ENCODE measurements at places on chromosomes 16 and 17.

DNA sequence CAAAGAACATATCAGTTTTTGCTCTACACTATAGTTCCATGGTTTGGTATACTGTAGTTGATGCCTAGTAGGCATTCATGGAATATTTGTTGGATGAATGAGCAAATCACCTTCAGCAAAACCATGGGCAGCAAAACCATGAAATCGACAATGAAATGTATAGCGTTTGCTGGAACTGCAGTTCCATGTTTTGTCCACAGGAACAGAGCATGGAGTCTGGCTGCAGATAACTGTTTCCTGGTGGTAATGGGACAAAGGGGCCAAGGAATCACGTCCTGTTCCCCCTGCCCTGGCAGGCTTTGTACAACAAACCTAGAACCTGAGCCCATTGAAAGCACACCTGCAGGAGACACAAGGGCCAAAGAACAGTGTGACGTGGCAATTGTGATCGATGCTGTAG lies 101.1 kb downstream of the USP31 start:
- no peak for DNase-seq

- DNase-seq, result no peak
These were observed 14.1 kb upstream of the NKD1 start for GRCh38 chr16:50534091-50534490.

DNA sequence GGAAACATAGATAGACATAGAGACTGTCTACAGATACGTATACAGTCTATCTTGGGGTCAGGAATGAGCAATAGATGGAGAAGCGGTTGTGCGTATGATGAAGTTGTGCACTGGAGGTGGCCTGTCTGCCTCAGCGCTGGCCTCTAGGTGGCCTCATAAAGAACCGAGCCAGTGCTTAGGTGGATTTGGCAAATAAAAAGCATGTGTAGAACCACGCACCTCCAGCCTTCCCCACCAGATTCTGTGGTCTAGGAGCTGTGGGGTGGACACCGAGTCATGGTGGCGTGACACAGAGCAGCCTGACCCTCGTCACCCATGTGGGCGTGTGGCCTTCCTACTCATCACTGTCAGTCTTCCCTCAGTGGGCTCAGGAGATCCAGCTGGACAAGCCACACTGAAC lies 34.0 kb downstream of the PGS1 start:
- peak; percentile 30 for DNase-seq

DNA sequence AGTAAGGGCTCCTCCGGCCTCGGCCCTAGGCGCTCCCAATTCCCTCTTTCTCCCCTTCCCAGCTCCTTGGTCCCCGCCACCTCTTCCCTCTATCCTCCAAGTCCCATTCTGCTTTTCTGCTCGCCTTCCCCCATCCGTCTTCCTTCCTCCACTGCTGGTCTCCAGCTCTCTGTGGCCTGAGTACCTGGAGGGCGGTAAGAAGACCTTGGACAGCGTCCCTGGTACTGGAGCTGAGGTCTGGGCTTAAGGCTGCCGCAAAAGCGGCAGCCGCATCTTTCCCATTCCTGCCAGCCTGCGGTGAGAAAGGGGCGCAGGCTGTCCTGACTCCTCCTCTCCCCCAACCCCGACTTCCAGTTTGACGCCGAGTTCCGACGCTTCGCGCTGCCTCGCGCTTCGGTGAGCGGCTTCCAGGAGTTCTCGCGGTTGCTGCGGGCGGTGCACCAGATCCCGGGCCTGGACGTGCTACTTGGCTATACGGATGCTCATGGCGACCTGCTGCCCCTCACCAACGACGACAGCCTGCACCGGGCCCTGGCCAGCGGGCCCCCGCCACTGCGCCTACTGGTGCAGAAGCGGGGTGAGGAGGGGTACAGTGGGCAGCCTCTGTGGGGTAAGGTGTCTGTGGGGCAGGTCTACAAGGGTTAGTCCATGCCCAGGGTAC lies 471 bp downstream of the PARD6A start:
- peak; percentile 72 for DNase-seq

DNA sequence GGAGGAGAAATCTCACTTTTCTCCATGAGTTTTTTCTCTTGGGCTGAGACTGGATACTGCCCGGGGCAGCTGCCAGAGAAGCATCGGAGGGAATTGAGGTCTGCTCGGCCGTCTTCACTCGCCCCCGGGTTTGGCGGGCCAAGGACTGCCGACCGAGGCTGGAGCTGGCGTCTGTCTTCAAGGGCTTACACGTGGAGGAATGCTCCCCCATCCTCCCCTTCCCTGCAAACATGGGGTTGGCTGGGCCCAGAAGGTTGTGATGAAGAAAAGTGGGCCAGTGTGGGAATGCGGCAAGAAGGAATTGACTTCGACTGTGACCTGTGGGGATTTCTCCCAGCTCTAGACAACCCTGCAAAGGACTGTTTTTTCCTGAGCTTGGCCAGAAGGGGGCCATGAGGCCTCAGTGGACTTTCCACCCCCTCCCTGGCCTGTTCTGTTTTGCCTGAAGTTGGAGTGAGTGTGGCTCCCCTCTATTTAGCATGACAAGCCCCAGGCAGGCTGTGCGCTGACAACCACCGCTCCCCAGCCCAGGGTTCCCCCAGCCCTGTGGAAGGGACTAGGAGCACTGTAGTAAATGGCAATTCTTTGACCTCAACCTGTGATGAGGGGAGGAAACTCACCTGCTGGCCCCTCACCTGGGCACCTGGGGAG lies 19.1 kb downstream of the NGFR start:
- no peak for DNase-seq

DNA sequence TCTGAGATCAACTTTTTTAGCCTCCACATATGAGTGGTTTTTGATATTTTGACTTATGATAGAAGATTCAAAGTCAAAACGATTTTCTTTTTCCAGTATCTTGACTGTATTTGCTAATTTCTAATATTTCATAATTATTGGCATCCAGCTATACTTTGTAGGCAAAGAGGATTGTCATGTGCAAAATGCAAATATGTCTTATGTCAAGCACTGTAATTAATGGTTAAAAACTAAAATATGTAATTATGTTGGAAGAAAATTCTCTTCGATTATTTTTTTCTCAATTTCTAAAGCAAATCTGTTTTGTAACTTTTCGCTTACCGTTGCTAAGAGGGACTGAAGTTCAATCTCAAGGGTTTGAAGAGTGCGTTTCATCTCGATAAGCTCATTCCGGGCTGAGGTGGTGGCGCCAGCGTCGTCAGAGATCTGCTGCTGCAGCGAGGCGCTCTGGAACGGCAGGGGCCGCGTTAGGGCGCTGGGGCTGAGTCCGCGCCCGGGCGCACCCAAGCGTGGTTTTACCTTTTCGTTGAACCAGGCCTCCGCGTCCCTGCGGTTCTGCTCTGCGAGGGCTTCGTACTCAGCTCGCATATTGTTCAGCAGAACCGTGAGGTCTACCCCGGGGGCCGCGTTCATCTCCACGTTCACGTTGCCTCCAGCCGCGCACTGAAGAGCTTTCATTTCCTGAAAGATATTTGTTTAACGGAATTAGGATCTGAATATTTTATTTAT lies 3.0 kb downstream of the KRT27 start:
- DNase-seq, result peak; percentile 51

DNA sequence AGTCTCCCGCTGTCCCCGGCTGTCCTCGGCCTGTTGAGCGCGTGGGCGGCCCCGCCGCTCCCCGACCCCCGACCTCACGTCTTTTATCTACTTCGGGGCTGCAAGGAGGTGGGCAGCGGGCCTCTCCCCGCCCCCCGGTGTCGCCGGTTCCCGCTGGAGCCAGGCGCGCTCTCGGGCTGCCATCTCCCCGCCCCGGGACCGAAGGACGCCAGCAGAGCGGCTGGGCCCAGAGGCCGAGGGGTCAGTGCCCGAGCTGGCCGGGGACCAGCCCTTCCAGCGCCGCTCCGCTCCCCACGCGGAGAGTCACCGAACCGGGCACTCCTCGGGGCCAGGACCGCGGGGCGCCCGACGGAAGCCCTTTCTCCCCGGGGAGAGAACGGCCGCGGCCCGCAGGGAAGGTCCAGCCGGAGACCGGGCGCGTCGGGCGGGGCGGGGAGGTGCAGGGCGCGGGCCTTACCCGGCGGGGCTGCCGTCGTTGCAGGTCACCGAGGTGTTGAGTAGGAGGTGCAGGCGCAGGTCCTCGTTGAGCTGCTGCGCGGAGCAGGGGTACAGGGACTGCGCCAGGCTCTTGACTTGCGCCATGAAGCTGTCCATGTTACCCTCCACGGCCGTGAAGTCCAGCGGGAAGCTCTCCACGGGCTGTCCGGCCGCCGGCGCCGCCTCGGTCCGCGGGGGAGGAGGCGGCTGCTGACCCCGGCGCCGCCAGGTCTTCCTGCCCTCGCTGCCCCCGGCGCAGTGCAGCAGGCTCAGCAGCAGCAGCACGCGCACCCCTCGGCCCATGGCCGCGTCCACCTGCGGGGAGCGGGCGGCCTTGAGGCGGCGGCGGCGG lies 643 bp downstream of the NOTUM start:
- no peak for DNase-seq

GRCh38 chr16:4204521-4204920 lies 37.4 kb downstream of the SRL start:
- DNase-seq, result no peak

DNA sequence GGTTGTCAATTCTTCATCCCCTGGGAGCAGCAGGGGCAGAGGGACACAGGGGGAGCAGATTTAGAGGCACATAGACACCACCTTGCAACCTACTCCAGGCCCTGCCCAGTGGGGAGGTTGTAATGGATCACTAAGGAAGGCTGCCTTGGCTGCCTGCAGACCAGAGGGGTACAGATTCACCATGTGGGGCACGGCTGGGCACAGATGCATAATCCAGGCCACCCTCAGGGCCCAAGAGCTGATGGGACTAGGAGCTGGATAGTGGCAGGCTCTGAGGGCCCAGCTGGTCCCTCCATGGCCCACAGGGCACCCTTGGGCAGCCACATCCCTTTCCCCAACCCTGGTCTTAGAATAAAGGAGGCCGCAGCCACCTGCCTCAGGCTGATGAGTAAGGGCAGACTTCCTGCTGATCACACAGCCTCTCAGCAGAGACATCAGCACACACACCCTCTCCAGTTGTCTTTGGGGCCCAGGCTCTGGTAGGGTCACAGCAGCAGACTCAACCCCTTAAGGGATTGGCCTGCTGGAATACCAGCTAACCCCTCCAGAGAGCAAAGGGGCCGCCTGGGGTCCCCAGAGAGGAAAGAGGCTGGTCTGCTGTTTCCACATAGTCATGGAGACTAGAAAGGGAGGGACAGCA lies 224.9 kb downstream of the GSG1L start:
- peak; percentile 60 for DNase-seq

GRCh38 chr16:35311475-35311874 lies 1852.1 kb downstream of the TP53TG3F start:
- no peak for DNase-seq

- peak; percentile 36 for DNase-seq
These were observed 55.2 kb upstream of the MRTFB start for GRCh38 chr16:14015948-14016347.

DNA sequence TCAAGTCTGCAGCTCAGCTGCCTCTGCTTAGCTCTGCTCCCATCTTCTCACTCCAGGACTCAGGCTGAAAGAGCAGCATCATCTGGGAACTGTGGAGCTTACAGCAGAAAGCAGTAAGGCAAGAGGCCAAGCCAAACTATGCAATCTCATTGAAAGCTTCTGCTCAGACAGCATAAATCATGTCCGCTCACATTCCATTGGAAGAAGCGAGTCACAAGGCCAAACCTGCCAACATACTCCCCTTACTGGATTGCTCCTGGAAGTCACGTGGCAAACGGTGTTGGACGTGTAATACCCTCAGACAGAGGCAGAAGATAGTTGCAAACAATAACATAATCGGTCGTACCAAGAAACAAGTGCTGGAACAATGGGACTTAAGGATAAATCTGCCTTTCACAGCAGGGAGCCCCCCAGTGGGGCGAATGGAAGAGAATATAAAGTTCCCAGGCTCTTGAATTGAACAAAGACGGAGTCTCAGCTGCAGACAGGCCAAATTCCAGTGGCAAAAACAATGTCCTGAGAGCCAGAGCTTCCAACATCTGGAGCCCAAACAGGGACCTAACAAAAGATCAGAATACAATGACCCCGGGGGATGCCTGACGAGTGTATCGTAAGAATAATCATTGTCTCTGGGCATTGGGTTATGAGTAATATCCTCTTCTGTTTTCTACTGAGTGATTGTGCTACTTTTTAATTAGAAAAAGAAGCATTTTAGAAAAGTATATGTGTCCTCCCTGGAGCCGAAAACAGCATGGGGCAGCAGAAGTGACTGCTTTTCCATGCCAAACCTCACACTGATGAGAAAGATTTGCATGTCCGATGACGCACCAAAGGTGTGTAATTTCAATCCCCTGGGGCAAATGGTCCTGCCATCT lies 68.4 kb downstream of the CMC2 start:
- DNase-seq, result peak; percentile 46

GRCh38 chr16:2519711-2520080 lies 475 bp upstream of the AMDHD2 start:
- DNase-seq, result no peak

DNA sequence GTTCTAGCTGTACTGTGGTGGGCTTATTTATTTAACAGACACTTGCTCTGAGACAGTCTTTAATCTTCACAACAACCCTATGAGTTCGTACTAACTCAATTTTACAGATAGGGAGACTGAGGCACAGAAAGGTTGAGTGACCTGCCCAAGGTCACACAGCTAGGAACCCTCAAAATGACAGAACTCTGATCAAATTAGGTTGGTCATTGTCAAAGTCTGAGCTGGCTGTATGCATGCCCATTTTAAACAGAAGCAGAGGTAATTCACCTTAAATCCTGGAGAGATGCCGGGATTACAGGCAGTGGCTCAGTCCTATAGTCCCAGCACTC lies 24.9 kb downstream of the LAT start:
- DNase-seq, result no peak

DNA sequence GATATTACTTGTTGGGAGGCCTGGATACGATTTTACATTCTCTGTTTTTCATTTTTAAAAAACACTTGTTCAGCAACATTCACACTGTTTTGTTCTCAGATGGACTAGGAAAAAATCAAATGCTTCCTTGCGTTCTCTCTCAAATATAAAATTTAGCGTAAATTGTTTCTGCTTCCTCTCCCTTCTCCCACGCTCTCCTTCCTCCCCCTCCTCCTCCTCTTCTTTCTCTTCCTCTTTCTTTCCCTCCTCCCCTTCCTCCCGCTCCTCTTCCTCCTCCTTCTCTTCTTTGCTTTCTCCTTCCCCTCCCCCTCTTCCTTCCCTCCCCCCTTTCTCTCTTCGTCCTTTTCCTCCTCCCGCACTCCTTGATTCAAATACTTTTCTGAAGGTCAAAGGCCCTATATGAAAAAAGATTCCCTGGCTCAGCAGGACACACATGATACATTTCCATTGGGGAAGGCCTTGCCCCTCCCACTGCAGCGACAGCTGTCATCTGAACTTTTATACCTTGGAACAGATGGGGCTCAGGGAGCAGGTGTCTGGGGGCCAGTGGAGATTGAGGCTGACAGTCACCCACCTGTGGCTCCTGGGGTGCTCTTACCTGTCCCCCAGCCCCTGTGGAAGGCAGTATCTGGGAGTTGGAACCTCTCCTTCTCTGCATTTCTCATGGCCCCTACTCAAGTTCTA lies 99.4 kb upstream of the SDK2 start:
- DNase-seq, result no peak

- DNase-seq, result no peak
These were observed 1021.4 kb downstream of the CDH8 start for GRCh38 chr16:61014869-61015268.

- DNase-seq, result peak; percentile 36
These were observed 379 bp upstream of the OTOP2 start for GRCh38 chr17:74923538-74924249.

All from trophoblast cell (in vitro differentiated cells and primary cell).